ENCODE measurements at places on chromosomes 11 and 22.

DNA sequence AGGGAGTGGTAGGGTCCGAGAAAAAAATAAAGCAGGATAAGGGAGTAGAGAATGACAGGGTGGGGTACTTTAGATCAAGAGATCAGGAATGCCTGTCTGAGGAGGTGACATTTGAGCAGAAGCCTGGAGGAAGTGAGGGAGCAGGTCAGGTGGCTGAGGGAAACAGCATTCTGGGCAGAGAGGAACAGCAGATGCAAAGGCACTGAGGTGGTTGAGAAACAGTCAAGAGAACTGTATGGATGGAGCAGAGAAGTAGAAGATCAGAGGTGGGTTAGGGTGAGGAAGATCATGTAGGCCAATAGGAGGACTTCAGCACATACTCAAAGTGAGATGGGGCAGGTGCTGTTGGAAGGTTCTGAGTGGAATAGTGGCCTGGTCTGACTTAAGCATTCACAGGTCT is 8.3 kb downstream of the ARHGEF17 start:
- no peak for DNase-seq

DNA sequence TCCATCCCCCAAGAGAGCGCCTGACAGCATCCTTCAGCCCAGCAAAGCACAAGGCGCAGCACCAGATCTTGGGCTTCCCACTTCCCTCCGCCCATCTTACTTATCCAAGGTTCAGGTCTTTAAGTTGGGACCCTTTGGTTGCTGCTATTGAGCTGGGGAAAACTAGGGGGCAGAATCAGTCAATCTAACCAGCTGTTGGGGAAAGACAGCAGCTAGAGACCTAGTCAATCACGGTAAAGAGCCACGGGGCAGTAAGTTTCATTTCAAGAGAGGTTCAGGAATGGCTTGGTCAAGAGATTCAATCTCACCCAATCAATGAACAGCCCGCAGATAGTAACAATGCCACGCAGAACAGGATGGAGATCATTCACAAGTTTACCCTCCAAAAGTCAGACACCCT is 1.7 kb downstream of the ABTB2 start:
- no peak for DNase-seq

DNA sequence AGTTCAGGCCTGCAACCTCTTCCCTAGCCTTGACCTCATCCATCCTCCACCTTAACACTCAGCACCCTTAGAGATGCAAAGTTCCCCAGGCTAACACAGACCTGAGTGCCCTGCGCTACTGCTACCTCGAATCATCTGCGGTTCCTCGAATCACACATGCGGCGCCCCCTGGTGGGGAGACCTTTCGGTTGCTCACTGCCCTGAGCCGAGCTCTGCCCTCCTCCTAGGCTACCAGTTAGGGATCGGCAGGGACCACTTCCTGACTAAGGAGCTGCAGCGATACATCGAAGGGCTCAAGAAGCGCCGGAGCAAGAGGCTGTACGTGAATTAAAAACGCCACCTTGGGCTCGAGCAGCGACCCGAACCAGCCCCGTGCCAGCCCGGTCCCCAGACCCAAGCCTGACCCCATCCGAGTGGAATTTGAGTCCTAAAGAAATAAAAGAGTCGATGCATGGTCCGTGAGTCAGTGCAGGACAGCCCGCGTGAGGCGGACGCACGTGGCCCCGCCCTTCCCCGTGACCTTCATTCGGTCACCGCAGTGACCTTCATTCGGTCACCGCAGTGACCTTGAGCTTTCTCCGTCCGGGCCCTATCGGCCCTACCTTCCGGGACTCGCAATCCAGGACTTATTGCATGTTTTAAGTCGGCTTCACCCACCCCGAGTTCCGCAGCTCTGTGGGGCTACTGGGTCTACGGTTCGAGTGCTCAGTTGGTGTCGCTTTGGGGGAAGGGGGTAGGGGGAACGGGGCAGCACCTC is 830 bp upstream of the ESRRA start:
- peak; percentile 88 for DNase-seq

DNA sequence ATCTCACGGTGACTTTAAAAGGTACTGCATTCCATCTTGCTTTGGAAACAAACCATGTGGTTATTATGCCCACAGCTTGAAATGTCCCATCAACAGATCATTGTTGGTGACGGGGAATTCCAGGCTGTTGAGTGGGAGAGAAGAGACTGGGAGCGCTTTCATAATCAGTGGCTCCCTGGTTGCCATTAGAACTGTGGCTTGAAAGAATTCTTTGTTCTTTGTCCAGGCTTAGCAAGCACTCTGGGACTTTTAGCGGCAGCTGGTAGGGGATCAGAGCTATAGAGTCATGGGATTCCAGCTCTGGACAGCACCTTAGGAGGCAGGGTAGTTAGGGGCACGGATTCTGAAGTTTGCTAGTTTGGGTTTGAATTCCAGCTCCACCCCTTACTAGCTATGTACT is 22.0 kb downstream of the MMP20 start:
- no peak for DNase-seq

DNA sequence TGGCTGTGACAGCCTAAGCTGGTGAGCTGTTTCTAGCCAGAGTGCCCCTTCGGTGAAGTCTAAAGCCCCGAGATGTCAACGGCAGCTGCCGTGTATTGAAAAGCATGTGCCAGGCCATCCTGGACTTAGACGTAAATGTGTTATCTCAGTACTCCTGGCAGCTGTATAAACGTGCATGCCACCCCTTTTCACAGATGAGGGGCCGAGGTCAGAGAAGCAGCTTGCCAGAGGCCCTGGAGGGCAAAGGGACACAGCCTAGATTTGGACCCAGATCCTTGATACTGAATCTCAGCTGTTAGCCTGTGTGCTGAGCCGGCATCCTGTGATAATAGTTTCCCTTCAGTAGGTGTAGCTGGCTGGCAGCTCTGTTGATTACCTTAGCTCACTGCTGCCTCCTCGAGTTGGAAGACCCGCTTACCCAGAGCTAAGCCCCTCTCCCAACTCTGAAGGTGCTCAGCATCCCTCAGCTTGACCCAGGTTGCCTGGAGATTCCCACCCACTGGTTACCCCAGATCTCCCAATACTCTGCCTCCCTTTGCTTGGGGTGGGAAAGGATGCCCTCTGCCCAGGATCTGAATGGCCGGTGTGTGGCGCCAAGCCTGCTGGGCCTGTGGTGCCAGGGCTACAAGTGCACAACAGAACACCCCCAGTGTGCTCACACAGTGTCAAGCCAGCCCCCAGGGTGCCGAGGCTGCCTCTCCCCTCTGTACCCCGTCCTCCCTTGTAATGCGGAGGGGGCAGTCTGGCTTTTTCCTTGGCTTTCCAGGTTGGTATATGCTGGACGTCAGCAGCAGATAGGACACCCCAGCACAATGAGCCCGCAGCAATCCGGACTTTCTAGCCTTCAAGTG is 59.8 kb upstream of the WNT7B start:
- DNase-seq: peak; percentile 53

DNA sequence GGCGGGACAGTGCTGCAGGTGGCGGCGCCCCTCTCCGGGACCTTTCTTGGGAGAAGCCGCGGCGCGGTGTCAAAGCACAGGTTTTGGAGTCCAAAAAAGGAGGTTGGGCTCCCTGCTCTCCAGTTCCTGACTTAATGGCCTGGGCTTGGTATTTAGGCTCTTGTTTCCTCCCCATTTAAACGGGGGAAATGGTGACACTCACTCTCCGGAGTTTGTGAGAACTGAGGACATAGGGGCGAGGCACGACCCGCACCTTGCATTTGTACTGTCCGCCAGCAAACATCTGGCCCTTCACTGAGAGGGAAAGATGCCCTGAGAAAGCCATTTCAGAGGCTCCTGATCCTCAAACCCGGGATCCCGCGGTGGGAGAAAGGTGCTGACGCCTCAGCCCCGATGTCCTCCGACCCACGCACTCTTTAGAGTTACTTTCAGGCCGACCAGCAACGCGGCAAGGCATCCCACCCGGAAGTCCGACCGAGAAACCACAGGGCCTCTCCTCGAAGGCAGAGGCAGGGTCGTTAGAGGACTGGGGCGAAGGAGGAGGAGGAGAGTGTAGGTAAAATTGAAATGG is 2.9 kb upstream of the WDR74 start:
- DNase-seq: no peak

GRCh38 chr11:134645576-134645975 is 233.5 kb upstream of the B3GAT1 start:
- DNase-seq: no peak

- DNase-seq: no peak
Measured at GRCh38 chr11:131591051-131591461, 220.6 kb downstream of the NTM start.

GRCh38 chr11:107180236-107180635 is 162.0 kb upstream of the GUCY1A2 start:
- no peak for DNase-seq

- no peak for DNase-seq
Measured at GRCh38 chr11:75689863-75690609, 21.2 kb upstream of the MAP6 start.

- no peak for DNase-seq
Measured at GRCh38 chr11:117704395-117705100, 92.5 kb downstream of the DSCAML1 start.

- peak; percentile 35 for DNase-seq
Measured at GRCh38 chr11:12599408-12600143, 74.6 kb upstream of the TEAD1 start.

DNA sequence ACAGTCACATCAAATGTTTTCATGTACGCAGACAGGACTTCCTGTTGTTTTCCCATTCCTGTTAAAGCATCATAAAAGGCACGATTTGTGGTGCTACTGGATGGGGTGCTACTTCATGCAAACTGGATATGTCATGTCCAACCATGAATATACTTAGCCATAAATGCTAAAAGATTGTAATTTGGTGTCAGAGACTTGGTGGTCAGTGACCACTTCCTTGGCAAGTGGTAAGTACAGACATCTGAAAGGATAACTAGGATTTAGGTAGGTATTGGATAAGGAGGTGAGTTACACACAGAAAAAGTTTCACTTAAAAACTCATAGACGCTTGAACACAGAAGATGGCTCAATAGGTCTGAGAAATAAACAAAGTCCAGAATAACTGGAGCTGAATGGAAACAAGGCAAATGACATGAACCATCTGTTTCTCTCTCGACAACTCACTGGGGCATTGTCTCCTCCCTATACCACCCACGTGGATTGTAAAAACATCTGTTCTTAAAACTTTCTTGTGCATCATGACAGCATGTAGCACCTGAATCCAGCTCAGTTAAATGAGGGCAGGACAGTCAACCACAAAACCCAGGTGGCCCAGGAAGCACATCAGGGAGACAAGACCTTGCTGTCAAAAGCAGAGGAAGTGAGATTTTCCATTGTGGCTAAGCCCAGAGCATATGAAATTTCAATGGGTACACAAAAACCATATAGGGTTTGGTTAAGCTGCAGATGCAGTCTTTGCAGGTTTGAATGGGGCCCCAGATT is 22.1 kb upstream of the IGLL5 start:
- DNase-seq: no peak

- DNase-seq: peak; percentile 37
Measured at GRCh38 chr11:6606471-6607189, 3.1 kb downstream of the ILK start.

DNA sequence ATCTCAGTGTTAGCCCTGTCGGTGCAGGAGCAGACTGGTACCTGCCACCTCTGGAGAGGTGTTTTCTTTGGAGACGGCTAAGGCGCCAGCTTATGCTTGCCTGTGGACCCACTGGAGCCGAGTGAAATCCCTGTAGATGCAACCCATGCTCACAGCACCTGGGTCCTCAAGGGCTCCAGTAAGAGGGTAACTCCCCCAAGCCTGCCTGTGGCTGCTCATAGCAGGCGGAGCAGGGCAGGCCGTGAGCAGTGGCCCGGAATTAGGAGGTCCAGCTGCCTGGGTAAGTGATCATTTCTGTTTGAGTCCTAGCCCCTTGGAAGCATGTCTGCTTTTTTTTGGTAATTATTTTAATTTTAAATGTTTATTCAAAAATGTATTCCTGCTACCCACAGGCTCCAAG is 43.8 kb downstream of the NAT10 start:
- DNase-seq: no peak

DNA sequence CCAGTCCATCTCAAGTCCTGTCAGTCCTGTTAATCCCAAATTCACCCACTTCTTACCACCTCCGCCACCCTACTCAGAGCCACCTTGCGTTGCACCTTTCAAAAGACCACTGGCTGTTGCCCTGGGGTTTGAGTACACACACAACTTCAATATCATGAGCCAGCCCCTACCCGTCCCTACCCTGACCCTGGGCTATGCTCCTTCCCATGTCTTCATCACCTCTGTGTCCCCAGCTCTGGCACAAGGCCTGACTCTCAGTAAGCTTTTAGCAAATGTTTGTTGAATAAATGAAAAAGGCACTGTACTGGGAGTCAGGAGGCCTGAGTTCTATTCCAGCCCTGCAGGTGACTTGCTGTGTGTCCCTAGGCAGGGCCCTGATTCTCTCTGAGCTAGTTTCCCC is 26.5 kb downstream of the OTOG start:
- DNase-seq: no peak
